ENCODE measurements at places on chromosomes 7 and 10.

DNA sequence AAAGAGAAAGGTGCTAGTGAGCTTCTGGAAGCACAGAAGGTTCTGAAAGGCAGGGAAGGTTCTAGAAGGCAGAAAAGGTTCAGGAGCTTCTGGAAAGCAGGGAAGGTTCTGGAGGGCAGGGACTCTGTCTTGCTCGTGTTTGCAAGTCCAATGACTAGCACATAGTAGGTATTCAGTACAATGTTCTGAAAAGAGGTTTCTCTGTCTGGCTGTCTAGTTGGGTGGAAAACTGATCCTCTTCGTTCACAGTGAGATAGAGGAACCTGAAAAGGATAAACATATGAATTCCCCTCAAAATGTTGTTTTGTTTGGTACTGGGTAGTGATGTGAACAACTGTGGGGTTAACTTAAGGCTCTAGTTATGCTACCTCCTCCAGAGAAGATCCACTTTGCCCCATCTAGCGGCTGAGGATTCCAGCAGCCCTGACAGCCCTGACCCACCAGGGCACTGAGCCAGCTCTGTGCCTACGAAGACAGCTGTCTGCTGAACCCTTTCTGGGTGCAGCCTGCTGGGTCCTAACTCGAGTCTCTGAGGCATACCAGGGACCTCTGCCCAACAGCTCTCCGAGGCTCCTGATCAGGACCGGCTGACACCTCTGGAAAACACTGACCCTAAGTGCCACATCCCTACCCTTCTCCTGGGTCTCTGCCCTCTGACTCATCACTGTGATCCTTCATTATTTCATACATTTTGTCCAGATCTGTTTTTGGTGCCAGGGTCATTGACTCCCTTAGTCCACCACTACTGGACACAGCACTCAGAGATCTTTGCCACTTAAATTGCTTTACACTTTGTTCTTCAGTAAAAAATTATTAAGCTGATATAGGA, 15.4 kb downstream of the PTPRN2 start:
- DNase-seq, result no peak

GRCh38 chr10:50824782-50825181, 60.6 kb downstream of the A1CF start:
- DNase-seq, result no peak

GRCh38 chr7:139687980-139688632, 89.7 kb downstream of the HIPK2 start:
- no peak for DNase-seq

GRCh38 chr7:97145068-97145467, 27.6 kb downstream of the SDHAF3 start:
- no peak for DNase-seq

GRCh38 chr7:28528899-28529298, 116.6 kb downstream of the CREB5 start:
- no peak for DNase-seq

DNA sequence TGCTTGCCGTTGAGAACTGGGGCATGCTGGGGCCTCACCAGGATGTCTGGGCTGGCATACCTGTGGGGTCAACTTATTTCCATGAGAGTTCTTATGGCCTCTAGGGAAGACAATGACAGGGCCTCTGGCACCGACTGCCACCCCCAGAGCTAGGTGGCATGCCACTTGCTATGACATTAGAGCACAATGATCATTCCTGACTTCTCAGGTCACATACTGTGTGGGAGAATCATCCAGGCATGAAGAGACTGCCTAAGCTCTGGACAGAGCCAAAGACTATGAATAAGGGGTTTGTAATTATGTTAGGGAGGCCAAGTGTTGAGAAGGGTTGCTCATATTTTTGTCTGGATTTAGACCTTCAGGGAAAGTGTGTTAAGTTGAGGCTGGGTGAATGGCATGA, 97.5 kb downstream of the PTPN20 start:
- DNase-seq, result no peak

DNA sequence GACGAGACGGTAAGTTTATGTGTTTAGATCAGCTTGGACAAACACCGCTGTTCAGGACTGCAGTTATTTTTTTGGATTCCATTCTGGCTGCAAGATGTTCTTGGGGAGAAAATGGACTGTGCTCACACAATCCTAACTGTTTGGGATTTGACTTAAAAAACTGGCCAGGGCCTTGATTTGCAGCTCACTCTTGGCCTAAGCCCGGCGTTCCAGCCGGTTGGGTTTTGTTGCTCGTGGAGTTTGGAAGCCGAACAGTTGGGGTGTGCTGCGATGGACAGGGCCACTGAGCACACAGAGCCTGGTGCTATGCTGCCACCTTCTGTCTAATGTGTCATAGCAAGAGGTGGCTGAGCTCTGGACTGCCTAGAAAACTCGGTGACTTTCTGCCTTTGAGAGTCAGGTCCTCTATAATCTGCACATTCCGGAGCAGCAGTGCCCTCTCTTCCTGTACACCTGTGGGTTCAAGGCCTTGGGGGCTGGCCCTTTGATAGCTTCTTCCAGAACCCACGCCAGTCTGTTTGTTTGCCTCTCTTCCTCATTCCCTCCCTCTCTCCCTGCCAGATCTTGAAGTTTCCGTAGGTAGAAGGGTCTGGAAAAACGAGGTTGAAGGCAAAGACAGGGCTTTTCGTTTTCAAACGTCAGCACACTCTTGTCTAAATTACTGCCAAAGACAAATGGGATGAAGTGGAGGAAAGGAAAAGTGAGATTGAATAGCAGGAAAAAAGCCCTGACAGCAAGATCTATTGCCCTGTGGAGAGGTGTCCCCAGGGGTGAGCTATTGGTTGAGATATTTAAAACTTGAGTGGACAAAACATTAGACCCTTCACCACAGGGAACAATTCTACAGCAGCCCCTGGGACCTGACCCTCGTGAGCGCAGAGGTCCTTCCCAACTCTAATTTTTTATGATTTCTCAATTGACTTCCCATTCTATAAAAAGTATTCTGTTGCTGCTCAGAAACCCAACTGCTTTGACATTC, 167.5 kb upstream of the HABP2 start:
- peak; percentile 5 for DNase-seq

- DNase-seq, result no peak
These were observed 98.9 kb downstream of the HIP1 start for GRCh38 chr7:75639886-75640190.

DNA sequence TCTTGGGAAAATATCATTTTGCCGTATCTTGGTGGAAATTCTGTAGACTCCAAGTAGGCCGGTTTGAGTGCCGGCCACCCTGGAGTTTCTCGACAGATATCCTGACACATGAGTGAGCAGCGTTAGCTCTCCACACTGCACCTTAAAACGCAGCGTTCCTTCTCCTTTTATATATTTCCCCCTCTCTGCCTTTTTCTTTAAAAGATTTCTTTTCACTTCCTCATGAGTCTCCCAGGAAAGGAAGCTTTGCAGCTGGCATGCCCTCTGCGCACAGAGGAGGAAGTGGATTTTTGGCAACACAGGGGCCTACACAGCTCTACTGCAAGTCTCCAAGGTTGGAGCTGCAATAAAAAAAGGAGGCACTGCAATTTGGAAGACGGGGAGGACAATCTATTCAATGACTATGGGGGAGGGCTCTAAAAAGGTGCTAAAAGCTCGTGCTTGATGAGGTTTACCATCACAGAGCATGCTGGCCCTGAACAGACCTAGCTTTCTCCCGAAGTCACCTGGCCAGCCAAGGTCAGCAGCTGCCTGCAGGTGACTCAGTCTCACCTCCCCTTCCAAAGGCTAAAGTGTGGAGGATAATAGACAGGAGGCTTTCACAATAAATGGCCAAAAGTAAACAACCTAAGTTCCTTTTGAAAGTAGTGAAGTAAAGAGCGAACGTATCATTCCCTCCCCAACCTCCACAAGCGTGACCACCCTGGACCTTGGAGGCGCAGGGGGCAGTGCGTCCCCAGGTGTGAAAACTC, 252.8 kb downstream of the ZMYND11 start:
- no peak for DNase-seq

GRCh38 chr10:44990302-44990655, 10.4 kb upstream of the ZNF22 start:
- no peak for DNase-seq

DNA sequence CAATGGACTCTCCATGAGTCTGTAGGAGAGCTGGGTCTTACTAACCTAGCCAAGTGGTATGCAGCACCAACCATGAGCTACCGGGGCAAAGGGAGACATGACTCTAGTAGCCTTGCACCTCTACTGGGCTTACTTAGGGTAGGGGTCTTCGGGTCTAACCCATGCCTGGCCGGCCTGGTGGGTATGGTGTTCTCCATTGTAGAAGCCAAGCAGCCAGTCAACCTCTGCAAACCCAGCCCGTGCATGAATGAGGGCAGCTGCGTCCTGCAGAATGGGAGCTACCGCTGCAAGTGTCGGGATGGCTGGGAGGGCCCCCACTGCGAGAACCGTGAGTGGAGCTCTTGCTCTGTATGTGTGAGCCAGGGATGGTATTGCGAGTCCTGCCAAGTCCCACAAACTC, 51.0 kb downstream of the VWA2 start:
- no peak for DNase-seq

DNA sequence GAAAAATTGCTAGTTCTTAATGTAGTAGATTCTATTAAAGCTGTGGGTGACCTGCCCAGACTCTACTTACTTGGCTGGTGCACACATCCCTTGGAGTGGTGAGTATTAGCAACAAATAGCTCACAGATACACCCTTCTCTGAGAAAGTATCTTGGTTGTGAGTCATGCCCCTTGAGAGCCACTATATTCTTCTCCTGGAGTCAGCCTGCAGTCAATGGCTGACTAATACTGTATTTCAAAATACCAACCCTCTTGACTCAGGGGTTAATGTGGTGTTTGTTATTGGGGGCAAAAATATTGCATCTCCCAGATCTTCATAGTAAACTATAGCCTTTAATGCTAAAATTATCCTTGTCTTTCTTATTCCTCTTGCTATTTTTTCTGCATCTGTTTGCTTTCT, 354.9 kb downstream of the BMPER start:
- DNase-seq, result no peak

GRCh38 chr7:55247428-55247827, 117.7 kb upstream of the LANCL2 start:
- no peak for DNase-seq

DNA sequence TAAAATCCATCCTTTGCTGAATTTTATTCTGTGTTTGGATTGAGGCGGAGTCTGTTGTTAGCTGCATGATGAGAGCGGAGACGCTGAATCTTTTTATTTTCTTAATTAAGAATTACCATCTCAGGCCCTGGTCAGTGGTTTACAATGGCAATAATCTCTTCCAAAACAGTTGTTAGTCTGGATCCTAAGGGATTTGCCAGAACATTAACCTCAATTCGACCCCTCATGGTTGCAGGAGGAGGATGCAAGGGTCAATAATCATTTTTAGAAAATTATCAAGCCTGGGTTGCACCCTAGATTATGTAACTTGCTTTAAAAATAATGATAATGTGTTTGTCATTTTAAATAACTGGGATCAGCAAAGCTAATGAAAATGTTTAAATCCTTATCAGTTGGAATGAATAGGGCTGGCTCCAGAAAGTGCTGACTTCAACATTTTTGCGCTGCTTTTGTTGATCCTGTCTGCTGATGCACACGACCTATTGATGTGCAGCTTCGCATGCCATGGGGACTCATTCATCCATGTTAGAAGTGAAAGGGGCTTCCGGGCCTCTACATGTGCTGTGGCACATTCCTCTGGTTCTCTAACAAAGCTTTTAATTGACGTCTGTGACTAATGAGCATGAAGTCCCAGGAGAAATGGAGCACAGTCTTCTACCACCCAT, 80.7 kb upstream of the KIAA1217 start:
- DNase-seq, result no peak

DNA sequence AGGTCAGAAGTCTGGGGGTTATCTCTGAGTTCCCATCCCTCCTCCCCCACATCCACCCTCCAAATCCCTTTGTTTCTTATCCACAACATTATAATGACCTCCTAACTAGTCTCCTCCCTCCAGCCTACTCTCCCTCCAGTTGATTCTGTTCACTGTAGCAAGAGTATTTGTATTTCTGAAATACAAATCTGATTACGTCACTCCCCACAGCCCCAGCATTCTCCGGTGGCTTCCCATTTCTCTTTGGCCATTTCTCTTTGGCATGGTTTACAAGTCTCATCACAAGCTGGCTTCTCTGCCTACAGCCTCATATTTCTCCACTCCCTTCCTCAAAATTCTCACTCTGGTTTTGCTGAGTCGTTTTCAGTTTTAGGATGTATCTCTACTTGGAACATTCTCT, 24.6 kb upstream of the MRPS33 start:
- no peak for DNase-seq

GRCh38 chr10:108037061-108037460, 872.6 kb upstream of the SORCS1 start:
- no peak for DNase-seq

GRCh38 chr7:151000897-151001495, 10.2 kb downstream of the NOS3 start:
- no peak for DNase-seq

DNA sequence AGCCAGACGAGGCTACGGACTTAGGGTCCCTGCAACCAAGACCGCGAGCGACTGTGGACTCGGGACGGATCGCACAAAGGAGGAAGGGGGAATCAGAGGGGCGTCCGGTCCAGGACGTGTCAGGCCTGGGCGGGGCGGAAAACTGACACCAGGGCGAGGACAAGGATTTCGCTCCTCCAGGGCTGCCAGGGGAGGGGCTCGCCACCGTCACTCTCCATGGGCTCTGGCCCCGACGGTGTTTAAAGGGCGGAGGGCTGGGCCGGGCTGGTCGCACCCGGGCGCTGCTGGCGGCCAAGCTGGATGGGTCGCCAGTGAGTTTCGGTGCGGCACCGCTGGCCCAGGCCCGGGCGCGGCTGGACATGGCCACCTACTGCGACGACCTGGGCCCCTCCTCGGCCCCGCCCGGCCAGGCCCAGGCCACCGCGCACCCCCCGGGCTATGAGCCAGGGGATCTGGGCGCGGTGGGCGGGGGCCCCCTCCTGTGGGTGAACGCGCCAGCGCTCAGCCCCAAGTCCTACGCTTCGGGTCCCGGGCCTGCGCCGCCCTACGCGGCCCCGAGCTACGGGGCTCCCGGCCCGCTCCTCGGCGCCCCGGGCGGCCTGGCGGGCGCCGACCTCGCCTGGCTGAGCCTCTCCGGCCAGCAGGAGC, at the start of gene FOXI2:
FOXI2 (plus strand) TSS at position 271 of the 648 bp plus-strand sequence; CDS start at position 360, 89 bp downstream.
- no peak for DNase-seq

DNA sequence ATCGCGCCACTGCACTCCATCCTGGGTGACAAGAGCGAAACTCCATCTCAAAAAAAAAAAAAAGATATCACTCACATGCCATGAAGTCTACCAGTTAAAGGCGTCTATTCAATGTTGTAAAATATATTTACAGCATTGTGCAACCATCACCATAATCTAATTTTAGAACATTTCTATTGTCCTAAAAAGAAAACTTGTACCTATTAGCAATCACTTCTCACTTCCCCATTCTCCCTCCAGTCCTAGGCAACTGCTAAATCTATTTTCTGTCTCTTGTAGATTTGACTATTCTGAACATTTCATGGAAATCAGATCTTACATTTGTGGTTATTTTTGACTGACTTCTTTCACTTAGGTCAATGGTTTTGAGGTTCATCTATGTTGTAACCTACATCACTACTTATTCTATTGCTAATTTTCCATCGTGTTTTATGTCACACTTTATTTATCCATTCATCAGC, 25.2 kb upstream of the OTUD1 start:
- no peak for DNase-seq

- DNase-seq, result no peak
These were observed 61.1 kb downstream of the SORCS1 start for GRCh38 chr10:107103174-107104025.

- no peak for DNase-seq
These were observed 593.6 kb downstream of the GRM8 start for GRCh38 chr7:126659124-126659523.

- no peak for DNase-seq
These were observed 47.4 kb upstream of the CC2D2B start for GRCh38 chr10:95860166-95860940.
